ENCODE measurements at places on chromosomes 4 and X.

DNA sequence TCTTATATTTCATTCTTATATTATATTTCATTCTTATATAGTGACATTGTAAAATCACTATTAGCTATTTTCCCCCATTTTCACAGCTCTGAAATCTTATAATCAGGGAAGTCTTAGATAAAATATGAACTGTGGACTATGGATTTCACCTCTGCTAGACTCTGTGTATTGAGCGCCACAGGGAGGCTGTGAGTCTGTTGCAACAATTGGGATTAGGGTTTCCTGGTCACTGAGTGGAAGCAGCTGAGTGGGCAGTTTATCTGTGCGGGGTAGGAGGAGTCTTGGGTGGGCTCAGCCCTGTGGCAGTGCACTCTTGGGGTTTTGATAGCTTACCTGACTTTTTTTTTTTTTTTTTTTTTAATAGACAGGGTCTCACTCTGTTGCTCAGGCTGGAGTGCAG lies 249.5 kb downstream of the PTTG2 start:
- no peak for DNase-seq

GRCh38 chrX:12891915-12892506 lies 14.4 kb upstream of the TLR8 start:
- DNase-seq = no peak

GRCh38 chr4:44859477-44859876 lies 133.1 kb upstream of the GNPDA2 start:
- DNase-seq = no peak

- DNase-seq = no peak
Measured at GRCh38 chr4:8556341-8557150, 23.6 kb upstream of the GPR78 start.
